NCI-H1092 (cell line): ENCODE measurements at places on chromosomes 7 and 10.

GRCh38 chr7:48416327-48416908, 245.2 kb downstream of the ABCA13 start:
- DNase-seq = no peak

- no peak for DNase-seq
Observed at GRCh38 chr7:142811154-142811737, 40.5 kb downstream of the PRSS2 start.

DNA sequence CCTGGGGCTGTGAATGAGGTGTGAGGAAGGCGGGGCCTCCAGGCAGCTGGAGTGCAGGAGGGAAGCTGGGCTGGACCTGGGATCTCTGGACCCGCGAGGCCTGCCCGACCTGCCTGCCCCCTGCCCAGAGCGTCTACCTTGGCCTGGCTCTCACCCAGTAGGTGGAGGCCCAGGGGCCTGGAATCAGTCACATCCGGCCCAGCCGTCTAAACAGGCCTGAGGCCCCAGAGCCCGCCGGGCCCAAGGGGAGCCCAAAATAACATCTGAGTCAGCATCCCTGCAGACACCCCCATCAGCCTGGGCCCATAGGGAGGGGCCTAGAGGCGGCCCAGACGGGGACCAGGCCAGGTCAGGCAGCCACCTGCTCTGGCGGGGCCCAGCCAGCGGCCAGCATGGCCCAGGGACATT, 15.1 kb upstream of the ELN start:
- DNase-seq = no peak

DNA sequence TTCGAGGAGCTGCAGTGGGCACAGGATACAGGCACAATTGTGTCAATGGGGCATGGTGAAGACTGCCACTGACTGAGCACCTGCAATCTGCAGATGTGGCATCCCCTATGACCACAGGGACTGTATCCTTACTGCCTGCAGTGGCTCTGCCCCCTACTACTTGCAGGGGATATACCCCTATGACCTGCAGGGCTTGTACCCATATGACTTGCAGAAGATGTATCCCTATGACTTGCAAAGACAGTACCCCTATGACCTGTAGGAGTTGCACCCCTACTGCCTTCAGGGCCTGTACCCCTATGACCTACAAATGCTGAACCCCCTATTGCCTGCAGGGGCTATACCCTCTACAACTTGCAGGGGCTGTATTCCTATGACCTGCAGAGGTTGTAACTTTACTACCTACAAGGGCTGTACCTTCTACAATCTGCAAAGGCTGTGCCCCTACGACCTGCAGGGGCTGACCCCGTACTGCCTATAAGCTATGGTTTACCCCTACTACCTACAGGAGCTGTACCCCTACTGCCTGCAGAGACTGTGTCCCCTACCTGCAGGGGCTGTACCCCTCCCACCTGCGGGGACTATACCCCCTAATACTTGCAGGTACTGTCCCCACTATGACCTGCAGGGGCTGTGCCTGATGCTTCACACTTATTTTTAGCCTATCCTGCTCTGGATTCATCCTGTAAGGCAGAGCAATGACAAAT, 65.9 kb upstream of the ADAM12 start:
- DNase-seq = no peak

DNA sequence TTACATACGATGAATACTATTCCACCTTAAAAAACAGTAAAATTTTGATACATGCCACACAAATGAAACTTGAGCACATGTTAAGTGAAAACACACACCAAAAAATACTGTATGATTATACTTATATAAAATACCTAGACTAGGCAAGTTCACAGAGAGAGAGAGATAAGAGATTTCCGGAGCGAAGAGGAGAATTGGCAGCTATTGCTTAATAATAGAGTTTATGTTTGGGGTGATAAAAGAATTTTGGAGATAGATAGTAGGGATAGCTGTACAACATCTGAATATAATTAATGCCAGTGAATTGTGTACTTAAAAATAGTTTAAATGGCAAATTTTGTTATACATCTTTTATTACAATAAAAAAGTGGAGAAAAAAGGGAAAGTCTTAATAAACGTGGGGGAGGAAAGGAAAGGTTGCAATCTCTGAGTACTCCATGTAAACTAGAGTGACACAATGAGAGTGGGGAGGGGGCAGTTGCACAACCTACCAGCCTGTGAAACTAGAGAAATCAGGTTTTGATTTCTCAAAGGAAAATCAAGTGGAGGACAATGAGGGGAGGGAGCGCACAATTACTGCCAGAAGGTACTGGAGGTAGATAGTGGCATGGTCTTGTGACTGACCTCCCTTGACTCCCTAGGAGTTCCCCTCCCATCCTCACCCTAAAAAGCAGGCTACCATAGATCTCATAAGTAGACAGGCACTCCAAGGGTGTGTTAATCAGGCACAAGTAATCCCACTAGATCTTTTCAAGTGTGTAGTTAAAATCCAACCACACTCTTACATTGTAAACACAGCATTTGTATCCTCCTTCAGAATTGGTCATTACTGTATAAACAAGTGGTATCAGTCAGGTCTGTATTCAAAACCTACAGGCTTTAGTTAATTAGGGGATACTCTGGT, 31.6 kb upstream of the ANK3 start:
- no peak for DNase-seq

DNA sequence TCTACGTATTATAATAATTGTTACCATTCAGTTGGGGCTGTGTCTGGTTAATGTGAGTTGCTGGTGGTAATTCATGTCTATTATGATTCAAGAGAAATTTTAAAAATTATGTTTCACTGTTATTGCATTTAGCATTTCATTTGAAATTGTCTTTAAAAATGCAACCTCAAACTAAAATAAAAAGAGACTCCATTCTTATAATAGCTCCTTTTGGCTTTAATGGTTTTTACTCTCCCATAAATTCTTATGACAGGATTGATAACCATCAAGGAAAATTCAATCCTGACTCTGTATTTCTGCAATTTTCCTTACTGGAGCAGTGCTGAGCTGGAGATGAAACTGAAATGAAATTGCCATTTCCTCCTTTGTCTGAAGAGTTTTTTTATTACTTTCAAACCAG, 262.7 kb downstream of the REEP3 start:
- DNase-seq = no peak

- no peak for DNase-seq
Observed at GRCh38 chr10:125868372-125868975, 12.6 kb downstream of the DHX32 start.

GRCh38 chr10:58177362-58177947, 90.2 kb downstream of the IPMK start:
- no peak for DNase-seq

DNA sequence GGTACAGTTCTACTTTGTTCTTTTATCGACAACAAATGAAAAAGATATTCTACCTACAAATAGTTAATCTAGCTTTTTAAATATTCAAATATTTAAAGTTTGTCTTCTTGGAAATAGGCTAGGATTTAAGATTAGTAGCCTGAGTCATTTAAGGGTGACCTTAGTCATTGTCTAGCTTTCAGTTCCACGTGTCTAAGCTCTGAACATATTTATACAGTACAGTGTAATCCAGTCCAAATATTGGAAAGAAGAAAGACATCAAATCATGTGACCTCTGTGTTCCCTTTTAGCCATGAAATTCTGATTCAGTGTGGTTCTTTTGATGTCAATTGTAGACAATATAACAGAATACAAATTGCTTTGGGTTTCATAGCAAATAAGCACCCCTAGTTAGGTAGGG, 121.1 kb downstream of the MALRD1 start:
- no peak for DNase-seq

DNA sequence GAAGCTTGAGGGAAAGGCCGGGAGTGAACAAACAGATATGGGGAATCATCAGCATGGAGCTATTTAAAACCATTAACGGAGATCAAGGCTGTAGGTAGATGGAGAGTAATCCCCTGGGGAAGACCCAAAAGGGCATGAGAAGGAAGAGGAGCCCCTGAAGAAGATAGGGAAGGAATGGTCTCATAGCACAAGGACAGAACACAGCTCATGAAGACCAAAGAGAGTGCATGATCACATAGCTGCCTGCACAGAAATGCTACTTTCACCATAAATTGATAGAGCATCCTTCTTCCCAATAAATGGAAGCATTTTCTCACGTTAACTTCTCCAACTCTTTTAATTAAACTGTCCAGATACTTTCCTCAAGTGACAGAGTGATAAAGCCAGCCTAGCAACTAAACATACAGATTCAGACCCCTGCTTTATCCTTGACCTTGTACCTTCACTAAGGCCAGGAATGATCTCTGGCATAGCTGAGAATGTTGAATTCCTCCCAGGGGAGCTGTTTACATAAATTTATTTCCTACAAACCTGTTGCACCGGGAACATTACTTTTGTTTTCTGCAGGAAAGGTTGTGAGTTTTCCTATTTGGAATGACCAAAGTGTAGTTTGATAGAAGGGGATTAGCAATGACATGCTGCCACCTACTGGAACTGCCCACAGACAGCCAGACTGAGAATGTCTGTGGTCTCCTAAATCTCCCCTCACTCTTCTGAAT, 110.8 kb upstream of the LRGUK start:
- DNase-seq = peak; percentile 59

DNA sequence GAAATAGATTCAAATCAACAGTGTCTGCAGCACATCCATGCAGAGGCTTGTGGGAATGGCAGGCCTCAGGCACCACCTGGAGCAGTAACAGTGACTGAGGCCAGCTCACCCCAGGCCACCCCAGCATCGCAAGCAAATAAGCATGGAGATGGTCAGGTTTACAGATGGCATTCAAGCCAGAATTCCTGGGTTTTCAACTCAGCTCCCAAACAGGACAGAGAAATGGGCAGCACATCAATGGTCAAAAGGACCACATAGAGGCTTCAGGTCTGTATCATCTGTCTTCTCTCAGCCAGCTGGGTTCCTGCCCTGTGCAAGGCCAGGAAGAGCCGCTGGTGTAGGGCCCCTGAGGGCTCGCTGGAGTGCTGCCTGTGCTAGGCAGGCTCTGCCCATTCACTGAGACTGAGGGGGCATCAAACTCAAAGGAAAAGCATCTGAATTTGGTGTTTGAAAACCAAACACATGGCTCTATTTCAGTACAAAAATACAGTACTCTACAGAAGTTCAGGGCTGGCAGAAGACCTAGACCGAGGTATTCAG, 112.5 kb downstream of the KMT2E start:
- DNase-seq = no peak

- no peak for DNase-seq
Observed at GRCh38 chr7:22990588-22990949, 23.4 kb downstream of the HYCC1 start.

- no peak for DNase-seq
Observed at GRCh38 chr10:28986117-28986792, 302.6 kb upstream of the LYZL1 start.

DNA sequence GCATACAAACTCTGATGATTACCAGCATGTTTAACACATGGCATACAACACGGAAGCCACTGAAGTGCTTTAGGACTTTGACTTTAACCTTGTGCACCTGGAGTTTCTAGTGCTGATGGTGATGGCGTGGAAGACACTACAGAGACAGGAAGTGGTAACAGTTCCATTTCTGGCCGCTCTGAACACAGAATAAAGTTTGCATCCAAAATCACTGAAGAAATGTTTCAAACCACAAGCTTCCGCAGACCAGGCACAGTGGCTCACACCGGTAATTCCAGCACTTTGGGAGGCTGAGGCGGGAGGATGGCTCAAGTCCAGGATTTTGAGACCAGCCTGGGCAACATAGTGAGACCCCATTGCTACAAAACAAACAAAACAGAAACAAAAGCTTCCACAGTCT, 40.3 kb upstream of the TNPO3 start:
- no peak for DNase-seq

DNA sequence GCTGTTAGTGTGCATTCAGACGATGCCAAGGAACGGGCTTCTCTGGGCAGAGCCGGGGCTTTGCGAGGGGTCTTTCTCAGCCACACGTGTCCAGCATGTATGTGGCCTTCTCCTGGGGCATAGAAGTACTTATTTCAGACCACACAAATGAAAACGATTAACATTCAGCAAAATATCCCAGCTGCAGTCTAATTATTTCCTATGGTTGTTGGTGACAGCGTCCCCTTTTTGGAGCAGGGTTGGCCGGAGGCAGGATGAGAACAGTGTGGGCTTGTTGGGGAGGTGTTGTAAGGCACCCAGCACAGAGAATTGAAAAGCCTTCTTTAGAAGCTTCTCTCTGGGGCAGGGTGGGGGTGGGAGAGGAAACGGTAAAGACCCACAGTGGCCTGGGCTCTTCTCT, 54.2 kb downstream of the PTPRE start:
- no peak for DNase-seq

DNA sequence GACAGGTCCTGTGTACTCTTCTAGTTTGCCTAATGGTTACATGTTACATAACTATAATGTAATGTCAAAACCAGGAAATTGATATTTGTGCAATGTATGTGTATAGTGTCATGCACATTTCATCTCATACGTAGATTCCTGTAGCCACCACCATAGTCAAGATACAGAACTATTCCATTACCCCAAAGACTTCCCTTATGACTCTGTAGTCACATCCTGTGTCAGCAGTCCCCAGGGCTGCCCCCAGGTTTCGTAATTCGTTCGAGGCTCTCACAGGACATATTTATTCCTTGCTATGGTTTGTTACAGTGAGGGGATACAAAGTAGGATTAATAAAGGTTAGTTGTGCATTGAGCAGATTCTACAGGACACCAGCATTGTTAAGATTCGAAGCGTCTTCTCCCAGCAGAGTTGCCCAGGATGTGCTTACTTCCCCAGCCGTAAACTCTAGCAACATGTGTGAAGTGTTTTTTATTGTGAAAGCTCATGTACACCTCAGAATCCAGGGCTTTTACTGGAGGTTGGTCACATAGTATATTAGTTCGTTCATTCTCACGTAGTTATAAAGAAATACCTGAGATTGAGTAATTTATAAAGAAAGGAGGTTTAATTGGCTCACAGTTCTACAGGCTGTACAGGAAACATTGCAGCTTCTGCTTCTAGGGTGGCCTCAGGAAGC, 18.6 kb downstream of the RABGEF1 start:
- DNase-seq = no peak

DNA sequence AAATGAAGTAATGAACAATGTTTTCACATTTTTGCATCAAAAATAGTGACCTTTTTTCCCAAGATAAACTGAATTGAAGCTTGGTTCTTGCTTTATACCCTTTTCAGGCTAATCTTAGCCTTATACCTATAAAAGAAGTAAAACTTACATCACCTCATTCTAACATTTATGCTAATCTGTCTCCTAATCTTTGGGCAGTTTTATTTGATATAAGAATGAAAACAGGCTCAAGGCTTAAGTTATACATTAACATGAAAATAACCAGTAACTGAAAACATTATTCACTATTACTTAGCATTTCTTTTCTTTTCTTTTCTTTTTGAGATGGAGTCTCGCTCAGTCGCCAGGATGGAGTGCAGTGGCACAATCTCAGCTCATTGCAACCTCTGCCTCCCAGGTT, 113.1 kb downstream of the HIBADH start:
- DNase-seq = no peak

GRCh38 chr10:63209705-63210104, 76.6 kb downstream of the NRBF2 start:
- DNase-seq = no peak

- DNase-seq = no peak
Observed at GRCh38 chr7:131921016-131921415, 364.6 kb upstream of the PODXL start.

GRCh38 chr7:101112233-101112632, 14.7 kb upstream of the SERPINE1 start:
- no peak for DNase-seq

- DNase-seq = no peak
Observed at GRCh38 chr7:34087892-34088891, 182.9 kb downstream of the BMPER start.

GRCh38 chr7:35505066-35505465, 189.9 kb downstream of the HERPUD2 start:
- DNase-seq = peak; percentile 81
